ENCODE measurements at places on chromosomes 2 and 18.

DNA sequence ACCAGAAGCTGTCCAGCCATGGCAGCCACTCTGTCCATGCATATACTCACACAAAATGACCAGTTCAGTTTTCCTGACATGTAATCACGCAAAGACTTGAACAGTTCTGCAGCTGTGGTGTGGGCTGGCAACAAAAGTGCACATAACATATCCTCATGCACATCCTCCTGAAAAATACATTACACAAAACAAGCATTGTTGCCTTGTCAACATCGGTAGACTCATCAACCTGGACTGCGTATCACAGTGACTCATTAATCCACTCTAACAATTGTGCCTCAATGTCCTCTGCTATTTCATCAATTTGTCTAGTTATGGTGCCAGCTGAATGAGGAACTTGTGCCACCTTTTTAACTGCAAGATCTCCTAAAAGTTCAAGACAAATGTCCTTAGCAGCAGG is 19.5 kb downstream of the RBKS start:
- no peak for DNase-seq

GRCh38 chr2:233290051-233290845 is 17.4 kb upstream of the SAG start:
- no peak for DNase-seq

DNA sequence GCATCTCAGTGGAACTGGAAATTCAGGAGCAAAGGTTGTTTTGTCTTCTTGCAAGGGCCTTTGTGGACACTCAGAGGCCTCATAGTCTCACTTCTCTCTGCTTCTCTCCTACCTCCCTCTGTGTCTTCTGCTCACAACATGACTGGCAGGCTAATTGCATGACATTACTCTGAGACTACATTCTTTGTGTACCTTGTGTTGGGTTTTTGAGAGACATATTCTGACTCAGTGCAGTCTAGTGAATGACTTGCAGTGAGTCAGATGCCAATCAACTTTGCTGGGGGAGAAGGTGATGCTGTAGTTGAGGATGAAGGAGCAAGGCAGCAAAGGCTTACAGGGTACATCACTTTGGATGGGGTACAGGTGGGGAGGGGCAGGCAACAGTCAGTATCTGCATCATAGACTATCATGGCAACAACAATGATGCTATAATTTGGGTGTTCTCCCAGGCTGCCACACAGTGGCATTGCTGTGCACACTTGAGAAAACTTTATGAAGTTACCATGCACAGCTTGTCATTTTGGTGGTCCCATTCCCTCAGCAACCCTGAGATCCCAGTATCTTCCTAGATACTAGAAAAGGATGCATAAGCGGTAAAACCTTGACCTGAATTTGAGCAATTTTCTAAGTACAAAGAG is 69.3 kb upstream of the SLC16A14 start:
- DNase-seq: no peak

- no peak for DNase-seq
Measured at GRCh38 chr2:39523308-39524044, 86.4 kb upstream of the MAP4K3 start.

DNA sequence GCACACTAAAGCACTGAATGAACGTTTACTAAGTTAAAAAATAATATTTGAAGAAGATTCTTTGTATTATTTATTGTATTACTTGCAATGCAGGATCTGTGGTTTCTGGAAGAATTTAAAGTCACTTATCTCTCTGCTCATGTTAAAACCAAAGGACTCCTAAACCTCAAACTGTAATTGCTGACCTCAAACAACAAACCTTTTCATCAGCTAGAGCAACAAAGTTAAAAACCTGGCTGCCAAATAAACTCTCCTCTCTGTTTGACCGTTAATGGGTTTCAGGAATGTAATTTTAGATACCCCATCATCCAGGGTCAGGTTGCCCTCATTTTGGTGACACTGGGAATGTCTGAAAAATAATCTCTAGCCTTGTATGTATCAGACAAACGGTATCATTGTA is 239.1 kb downstream of the TGIF1 start:
- DNase-seq: no peak

DNA sequence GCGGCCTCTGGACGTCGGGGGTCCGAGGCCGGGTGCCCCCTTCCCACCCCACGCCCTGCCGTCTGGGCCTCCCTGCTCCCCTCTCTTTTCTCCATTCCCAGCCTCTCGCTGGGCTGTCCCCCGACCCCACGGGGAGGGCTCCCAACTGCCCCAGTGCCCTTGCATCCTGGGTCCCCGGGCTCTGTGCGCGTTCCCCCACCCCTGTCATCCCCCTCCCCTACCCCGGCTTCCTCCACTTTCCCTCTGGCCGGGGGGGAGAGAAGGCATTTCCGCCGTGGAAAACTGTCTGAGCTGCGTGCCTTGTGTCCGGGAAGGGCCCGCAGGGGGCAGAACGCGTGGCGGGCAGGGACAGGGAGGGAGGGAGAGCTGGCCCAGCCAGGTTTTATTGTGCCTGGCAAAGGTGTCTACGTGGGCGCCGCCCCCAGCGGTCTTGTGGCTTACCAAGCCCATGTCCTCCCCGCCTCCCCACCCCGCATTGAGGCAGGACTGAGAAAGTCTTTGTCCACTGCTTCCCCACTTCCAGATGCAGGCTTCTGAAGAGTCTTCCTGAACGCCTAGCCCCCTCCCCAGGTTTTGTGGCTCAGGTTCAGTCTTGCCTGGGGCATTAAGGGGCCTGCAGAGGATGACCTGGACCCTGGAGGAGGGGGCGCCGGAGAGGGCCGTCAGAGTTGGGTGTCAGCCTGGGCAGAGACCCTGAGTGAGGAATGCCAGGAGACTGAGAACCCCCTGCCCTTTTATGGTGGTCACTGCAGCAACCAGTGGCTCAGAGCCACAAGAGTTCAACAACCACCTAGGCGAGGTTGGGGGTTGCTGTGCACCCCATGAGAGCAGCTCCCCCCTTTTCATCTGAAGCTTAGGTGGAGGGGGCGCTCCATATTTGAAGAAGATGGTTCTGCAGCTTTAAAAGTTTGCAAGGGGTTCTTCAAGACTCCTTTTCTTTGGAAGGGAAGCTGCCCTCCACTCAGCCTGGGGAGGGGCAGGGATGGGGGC is 1.3 kb downstream of the ITM2C start:
- DNase-seq: no peak

GRCh38 chr2:176872406-176872805 is 340.2 kb upstream of the HNRNPA3 start:
- DNase-seq: no peak

GRCh38 chr2:166651991-166652390 is 157.9 kb upstream of the SCN7A start:
- no peak for DNase-seq

DNA sequence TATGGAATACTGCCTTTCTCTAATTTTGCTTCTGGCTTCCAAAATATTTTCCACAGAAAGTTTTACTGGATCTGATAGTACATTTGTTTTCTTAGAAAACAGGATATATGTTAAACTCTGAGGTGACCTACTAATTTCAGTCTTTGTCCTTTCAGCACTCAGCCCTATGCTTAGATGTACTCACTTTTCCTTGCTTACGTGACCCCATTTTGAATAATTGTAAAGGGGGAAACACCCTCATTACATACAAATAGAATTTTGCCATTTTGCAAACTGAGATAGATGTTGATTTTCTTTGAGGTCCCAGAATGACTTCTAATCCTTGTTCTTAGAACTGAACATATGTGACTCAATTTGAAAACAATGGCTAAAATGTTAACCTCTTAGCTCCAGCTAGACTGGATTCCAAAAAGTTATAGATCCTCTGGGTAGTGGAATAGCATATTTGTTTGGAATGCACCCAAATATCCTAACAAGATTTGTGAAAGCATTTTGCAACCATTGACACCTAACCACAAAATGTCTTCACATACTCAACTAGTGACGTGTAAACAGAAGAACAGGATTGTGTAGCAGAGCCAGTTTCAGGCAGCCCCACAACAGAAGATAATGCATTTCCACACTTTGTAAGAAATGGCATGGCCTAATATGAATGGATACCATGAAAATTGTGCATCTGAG is 44.8 kb upstream of the EHBP1 start:
- no peak for DNase-seq
